ENCODE measurements at places on chromosomes 16 and 17.
A peak's percentile ranks its signal among the peaks of the same experiment; 100 is the strongest.

DNA sequence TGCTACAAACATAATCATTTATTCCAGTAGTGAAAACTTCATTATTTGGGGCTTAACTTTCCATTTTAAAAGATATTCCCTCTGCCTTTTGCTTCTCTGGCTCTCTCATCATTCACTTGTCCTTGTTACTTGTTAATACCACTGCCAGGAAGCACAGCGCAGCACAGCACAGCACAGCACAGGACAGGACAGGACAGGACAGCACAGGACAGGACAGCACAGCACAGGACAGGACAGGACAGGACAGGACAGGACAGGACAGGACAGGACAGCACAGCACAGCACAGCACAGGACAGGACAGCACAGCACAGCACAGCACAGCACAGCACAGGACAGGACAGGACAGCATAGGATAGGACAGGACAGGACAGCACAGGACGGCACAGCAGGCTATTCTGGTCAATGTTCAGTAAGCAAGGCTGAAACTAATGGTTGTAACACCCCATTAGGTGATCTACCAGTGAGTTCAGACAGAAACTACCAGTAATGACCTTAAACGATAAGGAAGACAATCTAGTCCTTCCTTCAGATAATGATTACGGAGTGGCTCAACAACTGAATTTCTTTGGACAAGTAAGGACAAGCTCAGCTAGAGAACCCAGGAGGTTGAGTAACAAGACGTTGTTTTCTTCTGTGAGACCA is 31.9 kb downstream of the COG1 start:
- DNase-seq = no peak

DNA sequence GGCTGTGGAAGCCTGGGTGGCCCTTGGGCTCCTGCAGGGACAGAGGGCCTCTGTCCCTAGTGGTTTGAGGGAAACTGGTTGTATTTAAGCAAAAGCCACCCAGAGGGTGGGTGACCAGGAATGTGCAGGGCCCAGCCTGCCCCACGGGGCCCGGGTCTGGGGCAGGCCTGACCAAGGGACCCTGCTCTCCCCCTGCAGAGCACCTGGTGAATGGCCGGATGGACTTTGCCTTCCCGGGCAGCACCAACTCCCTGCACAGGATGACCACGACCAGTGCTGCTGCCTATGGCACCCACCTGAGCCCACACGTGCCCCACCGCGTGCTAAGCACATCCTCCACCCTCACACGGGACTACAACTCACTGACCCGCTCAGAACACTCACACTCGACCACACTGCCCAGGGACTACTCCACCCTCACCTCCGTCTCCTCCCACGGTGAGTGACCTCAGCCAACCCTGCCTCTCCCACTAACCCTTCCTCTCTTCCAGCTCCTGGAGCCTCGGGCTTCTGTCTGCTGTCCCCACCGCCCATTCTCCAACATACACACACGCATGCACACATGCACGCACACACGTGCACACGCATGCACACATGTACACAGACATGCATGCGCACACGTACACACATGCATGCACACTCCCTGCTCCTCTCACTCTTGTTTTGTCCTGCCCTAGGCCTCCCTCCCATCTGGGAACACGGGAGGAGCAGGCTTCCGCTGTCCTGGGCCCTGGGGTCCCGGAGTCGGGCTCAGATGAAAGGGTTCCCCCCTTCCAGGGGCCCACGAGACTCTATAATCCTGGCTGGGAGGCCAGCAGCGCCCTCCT is 10.4 kb downstream of the GALK1 start:
- DNase-seq = no peak

DNA sequence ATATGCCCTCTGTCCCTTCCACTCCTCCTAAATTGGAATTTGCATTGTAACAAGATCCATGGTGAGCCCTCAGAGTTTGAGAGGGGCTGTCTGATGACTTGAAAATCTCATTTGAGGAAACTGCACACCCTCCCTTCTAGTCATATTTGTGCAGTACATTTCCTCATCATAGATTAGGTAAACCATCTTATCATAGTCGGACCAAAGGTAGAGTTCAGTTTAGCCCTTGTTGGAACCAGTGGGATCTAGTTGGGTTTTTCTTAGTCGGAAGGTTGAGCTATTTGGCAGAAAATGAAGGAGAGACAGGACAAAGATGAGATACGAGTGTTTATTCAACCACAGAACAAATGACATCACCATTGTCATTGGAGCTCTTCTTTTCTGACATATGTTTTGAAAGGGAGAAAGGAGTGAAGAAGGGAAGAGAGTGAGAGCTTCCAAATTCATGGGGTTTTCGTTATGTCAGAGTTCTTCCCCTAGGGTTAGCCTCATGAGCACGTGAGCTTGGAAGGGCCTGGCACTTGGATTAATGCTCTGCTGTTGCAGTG is 15.8 kb upstream of the KRT20 start:
- no peak for DNase-seq

DNA sequence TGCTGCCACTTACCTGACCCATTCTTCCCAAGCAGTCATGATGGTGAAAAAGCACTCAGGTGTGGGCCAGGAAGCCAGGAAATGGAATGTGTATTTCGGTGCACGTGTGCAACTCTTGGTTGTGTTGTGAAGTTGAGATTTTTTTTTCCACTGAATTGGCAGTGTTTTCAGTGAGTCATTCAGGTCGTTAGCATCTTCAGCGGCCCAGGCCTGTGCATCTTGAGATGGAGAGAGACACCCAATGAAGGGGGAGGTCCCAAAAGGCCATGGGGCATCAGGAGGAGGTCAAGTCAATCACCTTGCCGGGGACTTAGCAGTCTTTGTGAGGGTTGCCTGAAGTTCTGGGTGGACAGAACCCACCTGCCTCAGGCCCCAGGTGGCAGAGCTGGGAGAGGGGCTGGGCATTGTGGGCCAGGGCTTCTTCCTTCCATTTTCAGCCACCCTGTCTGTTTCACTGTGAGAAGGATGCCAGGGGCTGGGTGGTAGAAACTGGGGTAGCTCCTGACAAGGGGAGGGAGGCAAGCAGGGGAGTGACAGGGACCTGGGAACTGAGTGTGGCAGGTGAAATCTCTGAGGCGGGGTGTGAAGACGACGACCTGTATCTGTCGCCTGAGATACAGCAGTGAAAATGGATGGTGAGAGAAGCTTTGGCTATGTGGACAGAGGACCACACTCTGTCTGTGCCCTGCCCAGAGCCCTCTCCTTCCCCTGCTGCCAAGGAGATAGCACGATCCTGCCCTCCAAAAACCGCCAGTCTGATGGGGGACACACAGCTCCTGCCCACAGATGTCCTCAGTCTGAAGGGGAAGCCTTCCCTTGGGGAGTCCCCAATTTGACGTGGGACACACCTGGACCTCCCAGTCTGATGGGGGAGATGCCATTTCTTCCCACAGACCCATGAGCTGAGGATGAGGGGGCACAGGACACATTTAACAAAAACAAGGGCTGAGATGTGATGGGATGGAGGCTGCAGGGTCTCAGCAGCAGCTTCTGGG is 11.9 kb downstream of the TBKBP1 start:
- DNase-seq = no peak

DNA sequence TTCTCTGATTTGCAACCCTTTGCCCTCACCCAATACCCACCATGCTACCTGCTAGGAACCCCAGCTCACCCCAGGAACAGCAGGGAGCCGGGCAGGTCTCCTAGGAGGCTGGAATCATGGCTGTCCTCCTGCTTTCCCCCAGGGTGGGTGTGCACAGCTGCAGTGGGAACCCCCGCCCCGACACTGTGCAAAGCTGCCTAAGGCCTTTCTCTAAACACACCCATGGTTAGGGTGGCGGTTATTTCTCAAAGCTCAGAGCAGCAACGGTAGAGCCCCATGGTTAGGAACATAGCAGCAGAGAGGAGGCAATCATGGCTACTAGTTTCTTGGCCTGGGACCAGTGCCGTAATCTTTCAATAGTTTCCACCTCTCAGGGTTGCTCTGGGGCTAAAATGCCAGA is 52.2 kb downstream of the ABCC12 start:
- no peak for DNase-seq

GRCh38 chr17:77476931-77477805 is 336.4 kb downstream of the SEC14L1 start:
- peak; percentile 99 for DNase-seq

GRCh38 chr16:77807021-77807420 is 18.7 kb downstream of the VAT1L start:
- no peak for DNase-seq

DNA sequence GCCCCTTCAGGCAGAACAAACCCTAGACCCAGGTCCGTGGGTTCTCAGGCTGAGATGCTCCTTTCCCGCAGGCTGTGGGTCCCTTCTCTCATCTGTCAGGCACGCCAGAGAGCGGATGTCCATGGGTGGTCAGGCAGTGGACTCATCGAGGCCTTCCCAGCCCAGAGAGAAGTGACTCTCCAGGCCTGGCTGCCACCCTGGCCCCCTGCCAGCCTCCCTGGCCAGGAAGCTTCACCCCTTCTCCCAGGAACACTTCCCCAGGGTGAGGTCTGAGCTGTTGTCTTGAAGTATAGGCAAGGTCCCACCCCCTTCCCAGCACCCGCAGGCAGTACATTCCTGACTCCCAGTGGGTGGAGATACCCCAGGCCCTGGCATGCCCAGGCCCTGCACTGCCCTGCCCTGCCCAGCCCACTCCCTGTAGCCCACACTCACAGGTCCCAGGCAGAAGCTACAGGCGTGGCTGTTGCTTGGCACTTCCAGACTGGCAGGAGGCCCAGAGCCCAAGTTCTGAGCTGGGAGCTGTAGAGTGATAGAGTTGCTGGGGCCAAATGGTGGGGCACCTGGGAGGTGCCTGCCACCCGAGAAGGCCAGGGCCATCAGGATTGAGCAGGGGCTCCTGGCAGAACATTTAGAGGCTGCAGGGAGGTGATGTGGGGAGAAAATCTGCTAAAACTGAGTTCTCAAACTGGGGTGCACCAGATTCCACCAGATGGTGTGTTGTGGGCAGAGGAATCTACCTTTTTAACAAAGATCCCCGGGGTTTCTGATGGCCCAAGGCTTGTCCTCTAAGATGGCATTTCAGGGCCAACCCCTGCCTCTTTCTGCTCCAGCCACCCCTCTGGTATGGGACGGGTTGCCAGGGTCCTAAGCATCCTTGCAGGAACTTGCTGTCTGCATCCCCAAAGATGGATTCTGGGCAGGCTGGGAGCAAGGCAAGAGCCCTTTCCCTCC is 6.7 kb downstream of the ITGA3 start:
- peak; percentile 75 for DNase-seq
